ENCODE measurements at places on chromosomes 7 and 10.

GRCh38 chr7:158443688-158444483 is 143.7 kb downstream of the PTPRN2 start:
- DNase-seq, result no peak

- DNase-seq, result no peak
Observed at GRCh38 chr10:113897693-113898618, 43.5 kb downstream of the NHLRC2 start.

DNA sequence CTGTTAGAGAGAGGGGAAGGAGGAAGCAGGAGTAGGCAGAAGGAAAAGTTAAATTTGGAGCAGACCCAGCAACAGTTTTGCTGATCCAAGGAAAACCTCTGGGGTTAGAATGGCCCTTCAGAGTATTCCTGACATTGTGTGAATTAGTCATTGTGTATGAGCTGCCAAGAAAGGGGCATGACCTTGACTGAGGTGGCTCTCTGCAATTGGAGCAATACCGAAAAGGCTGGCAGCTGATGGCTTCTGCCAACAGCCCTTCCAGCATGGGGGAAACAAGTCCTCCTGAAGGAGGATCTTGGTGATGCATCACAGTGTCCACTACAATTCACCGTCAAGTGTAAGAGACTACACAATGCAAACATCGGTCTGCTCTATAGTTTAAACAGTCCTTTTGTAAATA is 20.6 kb upstream of the WASL start:
- DNase-seq, result no peak

GRCh38 chr10:111836064-111836463 is 347.5 kb downstream of the GPAM start:
- DNase-seq, result no peak

- DNase-seq, result no peak
Observed at GRCh38 chr7:120783273-120783672, 74.7 kb downstream of the TSPAN12 start.

DNA sequence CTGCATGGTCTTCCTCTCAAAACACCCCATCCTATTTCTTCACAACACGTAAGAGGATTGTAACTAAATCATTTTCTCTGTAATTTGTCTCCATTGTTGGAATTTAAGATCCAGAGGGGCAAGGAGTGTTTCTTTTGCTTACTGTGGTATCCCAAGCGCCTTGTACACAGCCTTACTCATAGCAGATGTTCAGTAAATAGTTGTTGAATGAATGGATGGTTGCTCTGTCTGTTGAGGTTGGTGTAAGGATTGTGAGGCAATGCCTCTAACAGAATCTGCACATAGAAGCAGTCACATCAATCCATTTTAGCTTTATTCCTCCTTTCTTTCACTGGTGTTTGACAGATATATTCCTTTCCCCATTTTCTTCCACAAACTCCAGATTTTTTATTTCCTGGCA is 90.1 kb downstream of the ZNF365 start:
- no peak for DNase-seq

- DNase-seq, result no peak
Observed at GRCh38 chr7:2681929-2682799, 5.8 kb upstream of the AMZ1 start.

DNA sequence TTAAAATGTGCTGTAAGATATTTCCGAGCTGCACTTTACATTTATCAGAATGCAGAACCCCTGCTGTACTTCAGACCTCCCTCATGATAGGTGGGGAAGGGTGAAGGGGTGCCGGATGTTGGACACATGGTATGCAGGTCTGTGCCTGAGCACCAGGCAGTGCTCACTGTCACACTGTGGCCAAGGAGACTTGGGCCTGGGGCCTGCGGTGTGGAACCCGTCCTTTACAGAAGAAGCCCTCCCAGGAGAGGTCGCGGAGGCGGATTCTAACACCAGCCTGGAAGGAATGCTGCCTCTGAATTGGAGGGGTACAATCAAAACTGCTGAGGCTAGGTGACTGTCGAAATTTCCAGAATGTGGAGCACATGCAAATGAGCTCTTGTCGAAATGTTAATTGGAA is 34.5 kb downstream of the DNAJB6 start:
- DNase-seq, result no peak

DNA sequence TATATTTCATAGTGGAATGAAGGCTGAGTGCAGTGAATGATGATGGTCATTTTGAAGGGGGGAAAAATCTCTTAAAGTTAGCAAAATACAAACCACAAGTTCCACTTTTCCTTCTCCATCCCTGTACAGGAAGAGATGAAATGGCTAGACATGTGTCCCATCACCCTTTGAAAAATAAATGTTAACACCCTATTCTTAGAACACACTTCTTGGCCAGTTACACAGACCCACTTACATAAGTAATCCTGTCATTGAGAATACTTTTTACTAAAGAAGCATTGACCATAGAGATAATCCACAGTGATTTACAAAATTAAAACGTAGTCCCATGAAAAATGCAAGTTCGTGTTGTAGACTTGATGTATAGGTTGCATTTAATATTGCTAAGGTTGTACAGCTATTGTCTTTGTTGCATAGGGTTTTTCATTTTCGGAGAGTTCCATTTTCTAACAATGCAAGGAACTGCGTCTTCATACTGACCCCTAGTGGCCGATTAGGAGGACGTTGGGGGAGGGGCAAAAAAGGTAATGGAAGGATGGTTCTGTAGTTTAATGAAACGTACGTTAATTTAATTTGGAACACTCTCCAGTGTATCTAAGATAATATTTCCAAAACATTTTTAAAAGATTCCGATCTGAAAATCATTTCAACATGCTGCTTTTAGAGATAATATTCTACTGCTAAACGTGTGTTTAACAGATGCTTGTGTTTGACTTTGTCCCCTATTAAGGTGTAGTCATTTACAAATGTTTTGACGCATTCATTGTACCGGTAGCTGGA is 60.9 kb downstream of the ARMC3 start:
- peak; percentile 18 for DNase-seq

GRCh38 chr7:73741600-73741999 is 3.0 kb upstream of the ABHD11 start:
- no peak for DNase-seq

DNA sequence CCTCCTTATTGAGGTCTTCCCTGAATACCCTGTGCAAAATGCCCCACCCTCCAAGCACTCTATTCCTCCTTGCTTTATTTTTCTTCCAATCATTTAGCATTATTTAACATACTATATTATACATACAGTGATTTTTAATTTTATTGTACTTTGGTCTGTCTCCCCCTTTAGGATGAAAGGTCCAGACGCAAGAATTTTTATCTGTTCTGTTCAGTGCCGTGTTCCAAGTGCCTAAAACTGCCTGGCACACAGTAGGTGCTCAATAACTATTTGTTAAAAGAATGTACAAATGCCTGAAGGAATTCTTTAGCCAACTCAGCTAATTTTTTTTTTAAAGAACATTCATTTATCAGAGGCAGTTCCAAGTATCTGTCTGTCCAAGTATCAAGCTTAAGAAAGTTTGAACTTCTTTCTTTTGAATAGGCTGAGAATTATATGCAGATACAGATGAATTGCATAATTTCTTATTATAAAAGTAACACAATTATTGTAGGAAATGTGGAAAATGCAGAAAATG is 34.1 kb upstream of the SLC25A13 start:
- DNase-seq, result no peak

GRCh38 chr7:151572136-151572535 is 52.4 kb upstream of the RHEB start:
- no peak for DNase-seq

DNA sequence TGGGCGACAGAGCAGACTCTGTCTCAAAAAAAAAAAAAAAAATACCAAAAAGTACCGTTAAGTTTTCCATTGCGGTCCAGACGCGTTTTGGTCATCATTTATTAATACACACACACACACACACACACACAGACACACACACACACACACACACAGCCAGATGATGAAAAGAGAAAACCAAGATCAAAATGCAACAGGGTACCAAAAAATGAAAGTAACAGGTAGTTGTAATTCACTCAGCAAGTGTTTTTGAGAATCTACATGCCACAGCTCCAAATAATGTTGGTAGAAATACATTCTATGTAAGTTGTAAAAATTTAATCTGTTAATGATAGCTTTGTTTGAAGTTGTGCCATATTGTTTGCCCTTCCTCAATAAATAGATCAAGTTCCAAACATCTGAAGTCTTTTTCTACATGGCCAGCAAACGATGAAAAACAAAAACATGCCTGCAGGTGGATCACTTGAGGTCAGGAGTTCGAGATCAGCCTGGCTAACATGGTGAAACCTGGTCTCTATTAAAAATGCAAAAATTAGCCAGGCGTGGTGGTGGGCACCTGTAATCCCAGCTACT is 9.4 kb downstream of the YWHAG start:
- DNase-seq, result no peak

GRCh38 chr10:43222210-43222720 is 44.6 kb downstream of the RASGEF1A start:
- no peak for DNase-seq

DNA sequence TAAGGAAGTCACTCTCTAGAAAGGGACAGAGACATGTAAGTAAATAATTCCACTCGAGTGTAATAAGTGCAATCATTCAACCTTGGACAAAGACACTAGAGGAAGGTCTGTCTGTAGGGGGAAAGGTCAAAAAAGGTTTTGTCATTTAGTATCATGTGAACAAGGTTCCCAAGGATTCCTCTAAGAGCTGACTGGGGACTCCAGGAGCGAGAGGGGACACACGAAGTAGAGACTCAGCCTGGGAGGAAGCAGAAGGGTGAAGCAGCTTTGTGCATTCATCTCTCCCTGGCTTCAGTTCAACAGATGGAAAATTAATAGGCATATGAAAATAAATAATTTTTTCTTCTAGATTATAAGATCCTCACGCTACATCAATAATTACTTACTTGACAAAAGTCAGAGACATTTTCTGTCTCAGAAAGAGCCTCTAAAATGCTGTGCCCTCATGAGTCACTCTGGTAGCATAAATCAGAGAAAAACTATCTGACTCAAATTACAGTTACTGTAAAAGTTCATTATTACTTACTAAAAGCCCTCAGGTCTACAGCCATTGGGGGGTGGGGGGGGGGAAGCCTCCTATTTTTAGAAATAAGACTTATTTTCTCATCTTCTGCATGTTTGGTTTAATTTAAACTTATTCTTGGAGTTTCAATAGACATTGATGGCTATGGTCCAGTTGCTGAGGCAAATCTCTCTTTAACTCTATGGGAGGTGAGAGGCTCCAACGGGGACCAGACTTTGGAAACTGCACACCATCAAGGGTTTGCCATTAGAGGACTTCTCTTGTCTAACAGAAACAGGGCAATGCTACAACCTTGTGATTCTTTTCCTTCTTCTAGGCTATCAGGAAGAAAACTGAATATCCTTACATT is 275.1 kb upstream of the KLF14 start:
- no peak for DNase-seq

- peak; percentile 91 for DNase-seq
Observed at GRCh38 chr10:62541811-62542210, 167.6 kb downstream of the ZNF365 start.

- DNase-seq, result no peak
Observed at GRCh38 chr7:128389085-128389617, 20.6 kb downstream of the IMPDH1 start.

DNA sequence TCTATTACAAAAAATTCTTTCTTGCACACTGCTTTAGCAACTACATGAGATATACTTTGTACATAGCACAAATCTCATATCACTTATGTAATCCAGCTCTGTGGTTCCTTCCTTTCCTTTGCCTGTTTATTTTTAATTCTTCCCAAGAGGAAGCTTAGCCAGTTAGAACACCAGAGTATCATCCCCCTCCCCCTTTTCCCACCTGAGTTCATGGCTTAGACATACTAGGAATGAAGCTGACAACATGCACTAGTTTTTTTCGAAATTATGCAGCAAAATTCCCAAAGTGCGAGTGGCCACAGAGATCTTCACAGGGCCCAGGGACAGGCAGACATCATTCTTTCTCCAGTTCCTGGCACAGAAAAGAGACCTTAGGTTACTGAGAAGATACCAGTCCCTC is 17.8 kb downstream of the CAV1 start:
- no peak for DNase-seq

DNA sequence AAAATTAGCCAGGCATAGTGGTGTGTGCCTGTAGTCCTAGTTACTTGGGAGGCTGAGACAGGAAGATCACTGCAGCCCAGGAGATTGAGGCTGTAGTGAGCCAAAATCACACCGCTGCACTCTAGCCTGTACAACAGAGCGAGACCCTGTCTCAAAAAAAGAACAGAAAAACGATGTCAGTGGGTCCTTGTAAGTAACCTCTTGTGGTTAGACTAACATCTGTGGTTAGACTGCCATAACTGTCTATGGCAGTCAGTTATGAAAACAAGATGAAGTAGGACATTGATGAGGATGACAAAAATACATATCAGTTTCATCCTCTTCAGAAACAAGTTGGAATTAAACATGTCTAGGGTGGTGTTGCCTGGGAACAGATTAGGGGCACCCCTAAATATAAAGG is 53.3 kb downstream of the AKAP9 start:
- no peak for DNase-seq

- DNase-seq, result no peak
Observed at GRCh38 chr10:61296161-61296560, 157.0 kb downstream of the TMEM26 start.

DNA sequence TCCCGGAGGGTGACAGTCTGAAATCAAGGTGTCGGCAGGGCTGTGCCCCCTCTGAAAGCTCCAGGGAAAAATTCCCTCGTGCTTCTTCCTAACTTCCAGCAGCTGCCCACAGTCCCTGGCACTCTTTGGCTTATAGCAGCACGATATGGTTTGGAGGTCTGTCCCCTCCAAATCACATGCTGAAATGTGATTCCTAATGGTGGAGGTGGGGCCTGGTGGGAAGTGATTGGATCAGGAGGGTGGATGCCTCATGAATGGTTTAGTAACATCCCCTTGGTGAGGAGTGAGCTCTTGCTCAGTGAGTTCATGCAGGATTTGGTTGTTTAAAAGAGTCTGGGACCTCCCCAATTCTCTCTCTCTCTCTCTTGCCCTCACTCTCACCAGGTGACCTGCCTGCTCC is 51.1 kb downstream of the GPAM start:
- DNase-seq, result no peak

DNA sequence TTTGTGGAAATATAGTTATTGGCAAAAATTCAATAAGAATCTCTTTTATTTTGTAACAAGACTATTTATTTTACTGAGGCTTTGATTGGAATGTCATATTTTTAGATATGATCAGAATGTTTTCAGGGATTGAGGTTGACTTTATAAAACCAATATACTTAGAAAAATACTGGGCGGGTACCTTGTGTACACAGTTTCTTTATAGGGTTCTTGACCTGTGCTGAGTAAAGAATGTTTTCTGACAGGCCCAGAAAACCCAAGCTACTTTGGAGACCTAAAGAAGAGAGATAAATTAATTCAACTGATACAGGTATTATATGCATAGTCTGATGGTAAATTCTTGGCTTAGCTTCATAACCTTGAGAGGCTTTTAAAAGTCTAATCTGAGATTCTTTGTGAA is 23.9 kb upstream of the SPAM1 start:
- DNase-seq, result no peak

DNA sequence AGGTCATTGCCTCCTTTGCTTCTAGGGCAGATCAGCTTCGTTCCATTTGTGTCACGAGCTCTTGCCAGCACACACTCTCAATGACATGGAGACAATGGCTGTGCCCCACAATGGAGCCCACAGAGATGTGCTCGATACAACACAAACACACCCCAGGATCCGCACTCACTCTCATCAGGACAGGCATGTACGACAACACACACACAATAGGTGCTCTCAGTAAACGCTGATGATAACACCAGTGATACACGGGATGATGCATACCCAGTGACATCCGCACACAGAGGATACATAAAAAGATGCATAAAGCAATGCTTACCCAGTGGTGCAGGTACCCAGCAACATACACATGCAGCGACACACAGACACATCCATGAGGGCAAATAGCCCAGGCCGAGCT is 61.2 kb upstream of the LBX1 start:
- DNase-seq, result no peak

- DNase-seq, result no peak
Observed at GRCh38 chr7:43248961-43249822, 136.7 kb downstream of the HECW1 start.

- no peak for DNase-seq
Observed at GRCh38 chr10:28711776-28712175, 34.5 kb downstream of the BAMBI start.
